Heart left ventricle (tissue), 16 donors: ENCODE measurements at places on chromosomes 11 and 22. TPM values are rescaled to one million over a fixed set of nuclear protein-coding genes. Genes with fewer than 3 reads are reported as not detected.

Gene UEVLD
- total RNA-seq = 27.8 TPM

Gene GAB4
- total RNA-seq = not detected

Gene OR5B21
- not detected for total RNA-seq

Gene BTBD18
- not detected for total RNA-seq

Gene OLFML1
- total RNA-seq = 9.7 TPM

Gene P2RX3
- 7.1 TPM for total RNA-seq

Gene NLRP10
- not detected for total RNA-seq

Gene ALG8
- 14.1 TPM for total RNA-seq

DNA sequence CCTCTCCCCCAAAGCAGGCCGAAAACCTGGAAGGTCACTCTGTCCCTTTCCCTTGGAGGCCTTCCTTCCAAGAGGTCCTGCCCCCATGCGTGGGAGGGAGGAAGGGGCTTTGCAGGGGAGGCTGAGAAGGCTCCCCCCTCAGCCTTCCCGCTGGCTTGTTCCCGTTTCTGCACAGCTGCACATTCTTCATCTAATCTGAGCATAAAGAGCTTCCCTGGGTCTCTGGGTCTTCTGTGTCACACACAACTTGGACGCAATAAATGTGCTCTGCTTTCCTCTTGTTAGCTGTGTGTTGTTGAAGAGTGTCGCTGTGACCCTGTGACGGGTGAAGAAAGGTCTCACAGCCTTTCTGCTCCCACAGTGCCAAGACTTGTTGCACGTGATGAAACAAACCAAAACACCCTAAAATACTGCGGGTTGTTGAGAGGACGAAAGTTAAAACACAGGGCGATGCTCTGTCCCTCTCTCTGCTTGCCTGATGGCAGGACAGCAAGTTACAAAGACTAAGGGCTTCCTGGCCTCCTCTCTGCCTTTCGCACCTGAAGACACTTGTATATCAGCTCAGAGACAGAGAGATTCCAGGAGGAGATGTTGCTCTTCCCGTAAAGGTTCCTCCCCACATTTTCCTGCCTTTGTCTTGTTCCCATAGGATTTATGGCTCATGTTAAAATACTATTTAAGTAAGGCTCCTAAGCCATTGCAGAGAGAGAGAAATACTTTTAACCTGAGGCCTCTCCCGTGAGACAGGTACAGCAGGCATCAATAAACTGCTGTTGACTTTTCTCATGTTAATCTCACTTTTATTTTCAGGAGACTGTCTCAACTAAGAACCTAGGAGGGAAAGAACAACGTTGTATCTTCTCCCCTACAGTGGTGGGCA, 15.4 kb upstream of the IFITM3 start:
- DNase-seq = peak; percentile 76

DNA sequence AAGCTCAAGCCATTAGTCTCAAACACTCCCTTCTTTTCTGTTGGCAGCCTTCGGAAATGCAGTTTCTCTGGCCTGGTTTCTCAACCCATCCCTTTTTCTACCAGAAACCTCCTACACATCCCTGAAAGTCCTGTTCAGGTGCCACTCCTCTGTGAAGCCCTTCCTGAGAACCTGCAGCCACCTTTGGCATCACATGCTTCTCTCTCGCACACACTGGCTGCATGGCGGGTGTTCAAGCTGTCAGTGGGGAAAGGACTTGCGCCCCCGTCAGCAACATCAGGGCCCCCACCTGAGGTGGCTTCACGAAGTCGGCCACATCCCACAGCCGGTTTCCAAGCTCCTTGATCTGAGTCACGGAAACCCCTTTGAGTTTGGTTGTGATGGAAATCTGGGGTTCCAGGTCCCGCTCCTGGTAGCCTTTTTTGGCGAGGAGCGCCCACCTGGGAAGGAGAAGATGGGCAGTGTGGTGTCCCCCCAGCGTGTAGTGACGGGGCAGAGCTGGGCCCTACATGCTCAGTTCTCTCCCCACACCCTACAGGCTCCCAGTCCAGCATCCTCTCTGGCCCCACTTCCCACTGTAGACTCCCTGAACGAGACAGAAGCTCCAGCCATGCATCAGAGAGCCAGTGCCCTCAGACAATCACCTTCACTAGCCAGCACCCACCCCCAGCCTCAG, 1.7 kb upstream of the LRRC74B start:
- DNase-seq = peak; percentile 11

- DNase-seq = peak; percentile 71
These were observed 22.7 kb upstream of the GRAMD1B start for GRCh38 chr11:123407130-123407995.

GRCh38 chr11:31619980-31620379, 110.4 kb downstream of the ELP4 start:
- DNase-seq = no peak

DNA sequence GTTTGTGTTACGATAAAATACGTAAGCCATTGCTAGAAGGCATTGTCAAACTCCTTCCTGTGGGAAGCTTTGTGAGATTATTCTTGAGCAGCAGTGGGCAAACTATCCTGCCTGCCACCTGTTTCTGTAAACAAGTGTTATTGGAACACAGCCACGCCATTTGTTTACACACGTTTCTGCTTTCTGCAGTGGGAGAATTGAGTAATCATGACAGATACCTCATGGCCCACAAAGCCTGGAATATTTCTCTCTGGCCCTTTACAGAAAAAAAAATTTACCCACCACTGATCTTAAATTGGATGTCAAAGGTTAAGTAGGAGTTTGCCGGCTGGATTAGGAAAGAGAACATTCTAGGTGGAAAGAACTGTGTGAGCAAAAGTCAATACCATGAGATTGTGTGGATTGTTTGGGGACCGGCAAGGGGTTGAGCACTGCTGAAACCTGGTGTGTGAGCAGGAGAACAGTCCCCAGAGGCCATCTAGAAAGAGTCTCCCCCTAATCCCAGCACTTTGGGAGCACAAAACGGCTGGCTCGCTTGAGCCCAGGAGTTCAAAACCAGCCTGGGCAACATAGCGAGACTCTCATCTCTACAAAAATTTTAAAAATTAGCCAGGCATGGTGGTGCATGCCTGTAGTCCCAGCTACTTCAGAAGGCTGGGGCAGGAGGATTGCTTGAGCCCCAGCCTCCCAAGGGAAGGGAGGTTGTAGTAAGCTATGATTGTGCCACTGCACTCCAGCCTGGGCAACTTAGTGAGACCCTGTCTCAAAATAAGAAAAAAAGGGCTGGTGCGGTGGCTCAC, 6.0 kb upstream of the PLA2G6 start:
- DNase-seq = no peak

- DNase-seq = no peak
These were observed 28.4 kb upstream of the TXNRD2 start for GRCh38 chr22:19970031-19970478.

DNA sequence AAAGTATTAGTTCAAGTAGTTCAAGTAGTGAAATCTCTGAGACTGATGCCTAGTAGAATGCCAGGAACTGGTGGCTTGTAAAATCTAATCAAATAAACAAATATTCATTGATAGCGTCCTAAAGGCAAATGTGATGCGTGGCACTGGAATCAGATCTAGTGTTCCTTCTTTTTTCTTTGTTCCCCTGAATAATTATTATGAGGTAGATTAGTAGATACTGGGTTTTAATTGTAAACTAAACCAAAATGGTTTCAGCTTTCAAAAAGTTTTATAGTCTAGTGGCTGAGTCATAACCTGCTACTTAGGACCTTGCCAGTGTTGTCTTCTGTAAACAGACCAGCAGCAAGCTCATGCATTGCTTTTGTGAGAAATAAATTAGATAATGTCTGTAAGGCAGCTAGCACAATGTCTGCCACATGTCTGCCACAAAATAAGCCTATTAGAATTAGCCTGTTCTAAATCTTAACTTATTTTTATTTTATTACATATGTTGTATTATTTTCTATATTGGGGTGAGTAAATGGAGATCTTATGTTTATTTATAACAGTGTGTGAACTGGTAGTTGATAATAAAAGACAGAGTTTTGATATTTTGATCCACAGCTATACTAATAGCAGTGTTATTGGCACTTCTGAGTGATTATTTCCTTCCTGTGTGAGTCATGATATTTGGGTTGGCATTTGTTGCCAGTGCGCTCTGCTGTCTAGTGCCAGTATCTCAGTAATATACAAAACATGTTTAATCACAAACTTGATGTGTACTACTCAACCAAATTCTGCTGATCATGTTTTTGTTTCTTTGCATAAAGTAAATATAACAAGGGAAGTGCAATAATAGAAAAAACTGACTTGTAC, 135.7 kb downstream of the TMEM135 start:
- no peak for DNase-seq

- DNase-seq = no peak
These were observed 27.3 kb upstream of the SUSD2 start for GRCh38 chr22:24153959-24154358.

- DNase-seq = no peak
These were observed 1.1 kb downstream of the DNAL4 start for GRCh38 chr22:38792833-38793232.

DNA sequence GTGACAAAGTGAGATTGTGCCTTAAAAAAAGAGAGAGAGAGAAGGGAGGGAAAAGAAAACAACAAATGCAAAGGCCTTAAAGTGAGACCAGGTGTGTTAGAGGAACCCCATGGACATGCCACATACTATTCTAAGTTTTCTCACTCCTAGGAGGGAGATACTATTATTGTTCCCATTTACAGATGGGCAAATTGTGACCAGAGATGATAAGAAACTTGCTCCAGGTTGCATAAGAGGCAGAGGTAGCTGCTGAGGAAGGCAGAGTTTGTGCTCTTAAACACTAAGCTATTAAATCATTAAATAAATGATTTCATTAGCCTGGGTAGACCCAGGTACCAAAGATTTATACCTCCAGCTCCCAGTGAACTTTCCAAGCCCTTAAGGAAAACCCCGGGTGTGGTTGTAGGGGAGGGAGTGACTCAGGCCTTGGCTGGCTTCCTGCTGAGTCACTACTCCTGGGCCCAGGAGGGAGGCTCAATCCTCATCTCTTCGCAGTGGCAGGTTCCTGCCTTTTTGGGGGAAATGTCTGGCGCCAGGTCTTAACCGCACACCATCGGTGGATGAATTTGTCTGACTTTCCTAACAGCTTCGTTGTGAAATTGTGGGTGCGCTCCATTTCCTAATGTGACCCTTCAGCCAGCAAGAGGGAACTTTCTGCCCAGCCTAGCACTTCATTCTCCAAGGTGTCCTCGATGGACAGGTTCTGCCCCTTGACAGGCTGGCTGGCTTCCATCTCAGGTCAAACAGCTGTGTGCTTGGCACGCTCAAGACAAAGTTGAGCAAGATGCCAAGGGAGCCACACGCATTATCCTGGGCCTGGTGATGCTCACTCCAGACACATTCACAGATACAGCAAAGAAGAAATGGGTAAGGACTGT, 33.4 kb upstream of the PTPRJ start:
- peak; percentile 57 for DNase-seq

DNA sequence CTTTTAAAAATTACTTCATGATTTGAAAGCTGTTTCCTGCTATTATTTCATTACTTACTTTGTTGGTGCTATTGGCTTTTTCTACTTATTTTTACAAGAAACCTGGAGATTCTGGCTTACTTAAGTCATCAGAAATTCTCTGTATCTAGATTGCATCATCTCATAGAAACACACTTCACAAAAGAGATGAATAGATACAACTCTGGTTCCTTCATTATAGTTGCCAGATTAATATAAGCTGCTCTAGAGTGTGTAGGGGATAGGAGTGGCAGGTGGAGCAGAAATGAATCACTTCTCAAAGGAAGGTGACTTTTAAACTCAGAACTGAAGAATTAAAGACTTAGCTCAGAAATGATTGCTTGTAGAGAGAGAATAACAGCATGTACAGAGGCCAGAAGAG, 20.0 kb downstream of the CYP2R1 start:
- DNase-seq = no peak

DNA sequence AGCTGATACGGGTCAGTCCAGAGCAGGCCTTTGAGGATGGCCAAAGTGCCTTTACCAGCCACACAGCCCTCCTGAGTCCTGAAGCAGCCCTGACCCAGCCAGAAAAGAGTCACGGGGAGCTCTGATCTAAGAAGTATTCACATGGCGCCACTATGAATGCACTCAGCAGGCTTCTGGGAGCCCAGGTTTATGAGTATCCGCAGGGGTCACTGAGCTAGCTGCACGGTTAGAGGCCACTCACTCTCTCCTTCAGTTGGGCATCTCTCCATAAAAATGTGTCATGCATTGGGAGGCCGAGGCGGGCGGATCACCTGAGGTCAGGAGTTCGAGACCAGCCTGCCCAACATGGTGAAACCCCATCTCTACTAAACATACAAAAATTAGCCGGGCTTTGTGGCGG, 10.3 kb downstream of the KIAA1671 start:
- no peak for DNase-seq

GRCh38 chr11:95542868-95543551, 246.6 kb downstream of the FAM76B start:
- no peak for DNase-seq

DNA sequence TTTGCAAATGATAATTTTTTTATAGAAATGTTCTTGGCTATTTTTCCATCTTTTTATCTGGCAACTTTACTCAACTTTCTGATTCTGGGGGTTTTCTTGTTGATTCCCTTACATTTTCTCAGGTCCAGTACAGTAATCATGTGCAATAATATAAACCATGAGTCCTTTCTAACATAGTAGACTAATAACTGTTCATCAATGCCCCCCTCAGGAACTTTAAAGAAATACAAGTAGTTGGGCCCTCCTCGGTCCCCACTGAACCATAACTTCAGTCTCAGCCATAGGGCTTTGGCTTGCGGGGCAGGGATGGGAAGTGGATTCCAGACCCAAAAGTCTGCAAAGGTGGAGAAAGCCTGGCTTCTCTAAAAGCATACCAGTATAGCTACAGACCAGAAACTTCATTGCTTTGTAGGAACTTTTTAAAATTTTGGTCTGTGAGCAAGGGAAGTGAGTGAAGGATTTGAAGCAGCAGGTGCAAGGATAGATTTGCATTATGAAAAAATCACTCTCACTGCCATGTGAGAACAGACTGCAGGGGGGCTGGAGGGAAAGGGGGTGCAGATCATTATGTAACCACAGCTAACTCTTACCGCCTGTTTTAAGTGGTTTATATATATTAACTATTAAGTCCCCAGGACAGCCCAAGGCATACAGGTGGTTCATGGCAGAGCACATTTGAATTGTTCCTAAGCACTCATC, 10.4 kb upstream of the TUB start:
- no peak for DNase-seq

DNA sequence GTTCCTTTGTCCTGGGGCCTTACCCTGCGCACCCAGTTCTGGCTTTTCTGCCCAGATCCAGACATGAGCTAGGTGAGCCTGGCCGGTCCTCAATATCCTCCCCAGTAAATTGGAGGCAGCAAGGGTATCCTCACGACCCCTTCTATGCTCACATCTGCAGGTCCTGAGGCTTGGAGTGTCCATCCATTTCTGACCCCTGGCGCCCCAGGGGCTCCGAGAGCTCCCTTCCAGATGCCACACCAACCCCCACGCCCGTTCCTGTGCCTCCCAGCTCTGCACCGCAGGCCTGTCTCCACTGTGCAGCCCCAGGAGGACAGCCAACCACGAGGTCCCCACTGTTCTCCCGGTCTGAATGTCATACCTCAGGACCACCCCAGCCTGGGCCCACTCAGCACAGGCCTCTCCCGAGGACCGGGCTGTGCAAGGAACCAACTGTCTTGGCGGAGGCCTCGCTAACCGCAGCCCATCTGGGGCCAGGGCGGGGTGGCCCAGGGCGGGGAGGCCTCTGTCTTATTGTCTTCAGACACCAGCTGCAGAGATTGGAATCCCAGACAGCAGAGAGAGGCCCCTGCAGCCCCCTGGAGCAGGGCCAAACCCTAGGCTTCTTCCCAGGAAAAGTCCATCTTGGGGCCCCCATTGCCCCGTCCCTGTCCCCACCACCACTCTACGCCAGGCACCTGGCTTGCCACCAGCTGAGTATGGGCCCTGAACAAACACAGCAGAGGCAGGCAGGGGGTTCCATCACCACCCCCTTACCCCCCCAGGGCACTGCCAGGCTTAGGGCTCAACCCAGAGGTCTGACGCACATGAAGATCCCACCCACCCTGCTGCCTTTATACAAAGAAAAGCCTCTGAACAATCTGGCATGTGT, 39.3 kb downstream of the ALX4 start:
- no peak for DNase-seq
